ENCODE measurements at places on chromosomes 4 and X. TPM values are rescaled to one million over a fixed set of nuclear protein-coding genes. Genes with fewer than 3 reads are reported as not detected.

The GAGE12F gene
- not detected for total RNA-seq

The CYSLTR1 gene
- 1.5 TPM for total RNA-seq

The RAI2 gene
- 10.9 TPM for total RNA-seq

The F8A2 gene
- total RNA-seq = not detected

The RTL5 gene
- 0.76 TPM for total RNA-seq

The CSN1S1 gene
- not detected for total RNA-seq

The CT55 gene
- not detected for total RNA-seq

The WWC2 gene
- 11.2 TPM for total RNA-seq

The UCHL1 gene
- total RNA-seq = 4.2 TPM

The TFDP3 gene
- not detected for total RNA-seq

The SPANXN3 gene
- total RNA-seq = not detected

The PPP1R2C gene
- not detected for total RNA-seq

The HSFX2 gene
- not detected for total RNA-seq

The SMARCA1 gene
- 8.0 TPM for total RNA-seq

The PRDM5 gene
- total RNA-seq = 4.2 TPM

The SPINK2 gene
- total RNA-seq = not detected

The INTU gene
- 5.8 TPM for total RNA-seq

The GABRQ gene
- total RNA-seq = 0.15 TPM

The CABS1 gene
- not detected for total RNA-seq

The SHROOM3 gene
- 88.8 TPM for total RNA-seq

The SERPINA7 gene
- not detected for total RNA-seq

The PPEF2 gene
- 0.04 TPM for total RNA-seq

The SATL1 gene
- 0.10 TPM for total RNA-seq

The DCHS2 gene
- 0.84 TPM for total RNA-seq

The TDO2 gene
- not detected for total RNA-seq

The VBP1 gene
- total RNA-seq = 17.0 TPM

The VCX2 gene
- total RNA-seq = not detected

The NPY1R gene
- 31.5 TPM for total RNA-seq

The ARR3 gene
- not detected for total RNA-seq

The OPN1MW gene
- not detected for total RNA-seq

The EDA2R gene
- total RNA-seq = 0.21 TPM

The PCYT1B gene
- total RNA-seq = 0.20 TPM

The SPACA5 gene
- total RNA-seq = not detected

The BMX gene
- total RNA-seq = 2.2 TPM

The MMGT1 gene
- total RNA-seq = 17.3 TPM

The STPG2 gene
- 0.84 TPM for total RNA-seq

The TAF7L gene
- total RNA-seq = 1.5 TPM

The CXCL9 gene
- total RNA-seq = 0.63 TPM

The APBB2 gene
- total RNA-seq = 24.0 TPM

The TGIF2LX gene
- total RNA-seq = not detected

The DCLK2 gene
- 2.3 TPM for total RNA-seq
